Activated T-helper 2 cell treated with anti-CD3 and anti-CD28 coated beads, Interferon-gamma antibody, Interleukin-2, Interleukin-4, amounts not matched to agents 10 μg/mL and 5 μg/mL and 100 μg/mL, durations not matched to agents 14 hours and 24 hours and 36 hours (primary cell): ENCODE measurements at places on chromosomes 16 and 17.

GRCh38 chr16:3472878-3473595 is 22.3 kb downstream of the C16orf90 start:
- DNase-seq = no peak

- no peak for DNase-seq
Observed at GRCh38 chr17:82864713-82865248, 25.0 kb upstream of the ZNF750 start.

GRCh38 chr16:16042076-16042475 is 92.7 kb downstream of the ABCC1 start:
- no peak for DNase-seq

DNA sequence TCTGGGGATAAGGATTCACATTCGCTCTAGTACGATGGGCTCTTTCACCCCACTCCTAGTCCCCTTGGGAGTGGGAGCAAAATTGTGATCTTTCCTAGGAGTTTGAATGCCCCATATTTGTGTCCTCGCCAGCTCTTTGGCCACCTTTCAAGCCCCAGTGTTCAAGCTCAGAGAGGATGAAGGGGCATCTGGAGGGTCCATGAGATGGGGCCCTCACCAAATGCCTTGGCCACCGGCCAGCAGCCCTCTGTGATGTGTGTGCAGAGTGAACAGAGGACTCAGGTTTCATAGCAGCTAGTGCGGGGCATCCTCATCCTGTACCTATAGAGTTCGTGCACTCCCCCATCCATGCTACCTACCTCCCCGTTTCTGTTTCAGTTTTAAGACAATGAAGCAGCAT is 140.6 kb downstream of the RAB11FIP4 start:
- DNase-seq = no peak

- DNase-seq = no peak
Observed at GRCh38 chr16:83715217-83715920, 92.4 kb upstream of the HSBP1 start.

GRCh38 chr16:22206842-22207714 is 1.0 kb downstream of the EEF2K start:
- DNase-seq = no peak

DNA sequence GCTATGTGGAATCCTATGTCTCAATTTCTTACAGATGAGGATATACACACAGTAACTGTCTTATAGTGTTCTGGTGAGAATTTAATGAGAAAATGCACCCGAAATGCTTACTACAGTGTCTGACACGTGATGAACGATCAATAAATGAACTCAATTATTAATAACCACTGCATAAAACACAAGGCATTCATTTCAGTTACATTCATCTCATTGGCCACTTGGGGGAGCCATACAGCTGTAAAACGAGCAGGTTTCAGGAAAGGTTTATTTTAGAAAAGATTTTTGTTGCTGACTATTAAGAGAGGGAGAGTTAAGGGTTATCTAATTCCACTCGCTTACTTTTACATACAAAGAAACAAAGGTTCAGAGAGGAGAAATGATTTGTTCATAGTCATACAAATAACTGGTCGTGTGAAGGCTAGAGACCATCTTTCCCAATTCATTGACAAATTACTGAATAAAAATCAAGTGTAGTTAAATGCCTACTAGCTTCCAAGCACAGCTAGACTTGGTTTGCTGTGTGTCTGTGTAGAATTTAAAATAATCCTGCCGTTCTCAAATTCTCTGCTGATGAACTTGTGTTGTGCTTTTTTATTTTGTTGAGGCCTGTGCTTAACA is 160.1 kb downstream of the MAP2K4 start:
- DNase-seq = no peak

DNA sequence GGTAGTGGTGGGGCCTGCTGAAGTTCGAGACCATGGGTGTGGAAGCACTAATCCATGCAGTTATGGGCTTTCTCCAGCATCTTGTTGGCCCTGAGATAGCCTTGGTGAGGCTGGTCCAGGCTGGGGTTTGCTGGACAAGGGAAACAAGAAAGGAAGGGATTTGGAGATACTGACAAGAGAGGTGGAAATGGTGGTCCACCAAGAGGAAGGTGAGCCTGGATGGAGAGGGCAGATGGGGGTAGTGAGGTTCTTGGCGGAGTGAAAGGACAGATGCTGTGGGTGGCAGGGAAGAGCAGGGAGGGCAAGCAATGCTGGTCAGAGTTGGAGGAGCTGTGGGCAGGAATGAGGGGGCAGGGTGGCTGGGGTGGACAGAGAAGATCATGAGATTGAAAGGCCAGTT is 5.5 kb upstream of the SMPD3 start:
- DNase-seq = no peak

DNA sequence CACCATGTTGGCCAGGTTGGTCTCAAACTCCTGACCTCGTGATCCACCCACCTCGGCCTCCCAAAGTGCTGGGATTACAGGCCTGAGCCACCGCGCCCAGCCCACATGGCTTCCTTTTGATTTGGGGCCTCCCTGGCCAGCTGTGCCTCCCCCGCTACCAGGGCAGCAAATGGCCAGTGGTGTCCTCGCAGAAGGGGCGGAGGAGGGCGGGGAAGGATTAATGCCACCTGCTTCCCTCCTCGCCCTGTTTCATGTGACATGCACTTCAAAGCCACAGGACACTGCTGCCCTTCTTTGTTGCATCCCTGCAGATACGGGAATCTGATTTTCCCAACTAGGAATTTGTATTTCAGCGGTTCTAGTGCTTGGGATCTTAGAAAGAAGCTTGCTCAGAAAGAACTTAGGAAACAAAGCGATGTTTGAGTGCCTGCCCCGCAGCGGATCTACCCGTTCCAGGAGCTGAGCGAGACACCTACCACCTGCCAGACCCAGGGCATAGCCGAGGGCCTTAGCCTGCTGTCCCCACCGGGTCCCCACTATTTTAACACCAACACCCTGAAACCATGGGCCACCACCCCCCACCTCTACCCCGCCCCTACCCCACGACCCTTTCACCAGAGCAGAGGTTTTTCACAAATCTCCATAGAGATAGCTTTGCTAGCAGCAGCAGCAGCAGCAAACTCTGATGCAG is 37.7 kb upstream of the CCDC182 start:
- DNase-seq = no peak

- peak; percentile 76 for DNase-seq
Observed at GRCh38 chr16:31869511-31870201, 4.0 kb upstream of the ZNF267 start.

- DNase-seq = no peak
Observed at GRCh38 chr16:27324851-27325301, 11.1 kb downstream of the IL4R start.

GRCh38 chr17:76772842-76773525 is 35.1 kb downstream of the MFSD11 start:
- DNase-seq = peak; percentile 16

DNA sequence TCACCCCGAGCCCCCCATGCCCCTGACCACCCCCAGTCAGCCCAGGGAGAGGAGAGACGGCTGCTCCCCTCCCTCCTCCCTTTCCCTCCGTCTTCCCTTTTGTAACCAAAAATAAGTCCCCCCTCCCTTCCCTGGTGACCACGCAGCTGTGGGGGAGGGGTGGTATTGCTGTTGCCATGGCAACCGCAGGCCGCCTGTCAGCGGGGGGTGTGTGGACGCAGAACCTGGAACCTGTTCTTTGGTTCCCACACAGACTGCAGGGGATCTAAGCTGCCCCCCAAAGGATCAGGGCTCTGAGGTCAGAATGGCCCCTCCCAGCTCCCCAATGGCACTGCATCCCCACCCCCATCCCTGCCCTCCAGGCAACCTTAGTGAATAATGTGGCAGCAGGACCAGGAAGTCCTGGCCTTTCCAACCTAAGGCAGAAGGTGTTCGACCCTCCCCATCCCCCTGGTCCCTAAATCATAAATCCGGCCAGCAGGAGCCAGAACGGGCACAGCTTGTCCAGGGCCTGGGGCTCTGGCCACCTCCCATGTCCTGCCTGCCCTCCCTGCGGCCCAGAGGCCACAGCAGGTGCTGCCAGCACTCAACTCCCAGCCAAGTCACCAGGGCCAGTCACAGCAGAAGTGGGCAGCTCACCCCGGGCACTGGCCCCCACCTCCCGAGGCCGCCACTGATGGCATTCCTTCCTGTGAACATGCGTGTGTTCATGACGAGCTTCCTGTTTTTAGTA is 12.0 kb downstream of the CA4 start:
- no peak for DNase-seq

DNA sequence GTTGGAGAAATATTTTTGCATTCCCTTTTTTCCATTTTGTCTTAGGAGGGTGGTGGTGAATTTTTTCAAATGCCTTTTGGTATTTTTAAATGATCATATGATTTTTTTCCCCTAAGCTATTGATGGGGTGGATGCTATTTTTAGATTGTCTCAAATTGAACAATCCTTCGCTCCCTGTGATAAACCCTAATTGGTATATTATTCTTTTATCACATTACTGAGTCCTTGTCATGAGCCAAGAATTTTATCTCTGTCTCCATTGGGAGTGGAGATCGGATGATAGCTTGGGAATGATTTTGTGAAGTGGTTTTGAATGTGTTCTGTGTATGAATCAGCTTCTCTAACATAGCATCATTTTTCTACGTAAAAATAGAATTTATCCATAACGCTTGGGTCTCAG is 15.4 kb downstream of the NECAB2 start:
- DNase-seq = no peak

- no peak for DNase-seq
Observed at GRCh38 chr16:72723781-72724180, 324.1 kb downstream of the ZFHX3 start.

GRCh38 chr16:7057458-7057857 is 275.2 kb upstream of the RBFOX1 start:
- no peak for DNase-seq

DNA sequence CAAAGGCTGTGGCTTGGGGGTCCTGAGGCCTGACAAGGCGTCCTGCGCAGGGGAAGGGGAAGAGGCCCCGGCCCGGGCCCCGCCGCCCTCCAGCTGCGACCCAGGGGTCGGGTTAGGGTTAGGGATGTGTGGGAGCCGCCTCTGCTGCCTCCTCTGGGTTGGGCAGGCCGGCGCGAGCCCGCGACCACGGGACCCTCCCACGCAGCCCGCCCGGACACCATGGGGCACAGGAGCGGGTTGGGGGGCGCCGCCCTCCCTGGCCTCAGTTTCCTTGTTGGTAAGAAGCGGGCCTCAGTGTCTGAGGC is 386 bp downstream of the CIAO3 start:
- DNase-seq = no peak

DNA sequence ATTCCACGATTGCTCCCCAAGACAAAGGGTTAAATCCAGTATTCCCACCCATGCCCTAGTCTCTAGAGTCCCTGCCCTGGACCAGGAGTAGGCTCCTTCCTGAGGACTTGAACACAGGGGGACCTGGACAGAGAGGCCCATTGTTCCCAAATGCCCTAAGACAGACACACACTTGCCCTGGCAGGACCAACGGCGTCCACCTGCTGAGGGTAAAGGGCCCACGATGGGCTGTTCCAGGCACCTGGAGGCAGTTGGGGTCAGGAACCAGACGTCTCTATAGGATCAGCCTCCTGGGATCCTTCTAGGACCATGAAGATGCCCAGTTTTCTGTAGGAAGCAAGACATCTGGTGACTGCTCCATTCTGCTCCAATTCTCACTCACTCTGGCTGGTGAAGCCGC is 39.3 kb downstream of the TNFRSF13B start:
- DNase-seq = no peak

DNA sequence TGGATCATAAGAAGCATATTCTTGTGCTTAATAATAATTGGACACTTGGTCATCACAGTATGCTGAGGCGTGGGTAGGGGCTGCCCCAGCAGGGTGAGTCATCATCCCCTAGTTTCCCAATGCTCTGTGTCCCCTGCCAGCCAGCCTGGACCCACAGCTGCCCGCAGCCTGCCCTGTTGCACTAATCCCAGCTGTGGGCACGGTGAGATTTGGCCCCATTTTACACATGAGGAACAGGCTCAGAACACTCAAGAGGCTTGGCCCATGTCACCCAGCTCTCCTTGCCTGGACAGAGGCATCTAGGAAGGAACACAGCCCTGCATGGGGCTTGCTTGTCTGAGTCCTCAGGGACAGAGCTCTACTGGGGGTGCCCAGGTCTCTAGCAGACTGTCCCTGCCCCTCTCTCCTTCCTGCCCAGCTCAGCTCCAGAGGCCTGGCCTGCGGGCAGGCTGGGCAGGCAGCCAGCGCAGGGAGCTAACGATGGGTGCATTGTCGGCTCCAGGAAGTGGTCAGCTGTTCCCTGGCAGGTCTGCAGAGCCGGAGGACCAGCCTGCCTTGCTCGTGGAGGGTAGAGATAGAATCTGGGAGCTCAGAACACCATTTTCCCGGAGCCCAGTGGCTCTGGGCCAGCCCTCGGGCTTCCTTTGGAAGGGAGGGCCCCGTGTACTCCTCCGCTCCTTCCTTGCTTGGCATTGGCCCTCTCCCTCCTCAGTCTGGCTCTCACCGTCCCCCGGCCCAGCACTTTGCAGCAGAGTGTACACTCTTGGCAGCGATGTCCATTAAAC is 189.4 kb downstream of the RAB11FIP4 start:
- DNase-seq = no peak

- DNase-seq = peak; percentile 74
Observed at GRCh38 chr17:2058586-2059546, 4.0 kb downstream of the HIC1 start.

DNA sequence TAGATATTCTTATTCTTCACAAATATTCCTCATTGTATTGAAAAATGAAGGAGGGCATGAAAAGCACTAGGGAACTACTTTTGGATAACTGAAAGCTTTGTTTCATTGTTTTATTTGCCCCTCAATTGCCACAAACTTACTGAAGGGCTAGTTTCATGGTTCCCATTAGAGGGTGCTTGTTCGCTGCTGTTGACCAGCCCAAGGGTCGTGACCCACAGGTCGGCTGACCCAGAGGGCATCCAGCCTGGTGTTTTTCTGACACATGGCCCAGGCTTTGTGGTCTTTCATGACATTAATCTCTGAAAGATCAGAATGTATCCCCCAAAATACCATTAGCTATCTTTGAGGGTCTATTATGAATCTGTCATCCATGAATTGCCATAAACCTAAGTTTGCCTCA is 30.0 kb downstream of the DGKE start:
- no peak for DNase-seq

- DNase-seq = no peak
Observed at GRCh38 chr17:47708312-47708863, 14.4 kb downstream of the TBKBP1 start.

DNA sequence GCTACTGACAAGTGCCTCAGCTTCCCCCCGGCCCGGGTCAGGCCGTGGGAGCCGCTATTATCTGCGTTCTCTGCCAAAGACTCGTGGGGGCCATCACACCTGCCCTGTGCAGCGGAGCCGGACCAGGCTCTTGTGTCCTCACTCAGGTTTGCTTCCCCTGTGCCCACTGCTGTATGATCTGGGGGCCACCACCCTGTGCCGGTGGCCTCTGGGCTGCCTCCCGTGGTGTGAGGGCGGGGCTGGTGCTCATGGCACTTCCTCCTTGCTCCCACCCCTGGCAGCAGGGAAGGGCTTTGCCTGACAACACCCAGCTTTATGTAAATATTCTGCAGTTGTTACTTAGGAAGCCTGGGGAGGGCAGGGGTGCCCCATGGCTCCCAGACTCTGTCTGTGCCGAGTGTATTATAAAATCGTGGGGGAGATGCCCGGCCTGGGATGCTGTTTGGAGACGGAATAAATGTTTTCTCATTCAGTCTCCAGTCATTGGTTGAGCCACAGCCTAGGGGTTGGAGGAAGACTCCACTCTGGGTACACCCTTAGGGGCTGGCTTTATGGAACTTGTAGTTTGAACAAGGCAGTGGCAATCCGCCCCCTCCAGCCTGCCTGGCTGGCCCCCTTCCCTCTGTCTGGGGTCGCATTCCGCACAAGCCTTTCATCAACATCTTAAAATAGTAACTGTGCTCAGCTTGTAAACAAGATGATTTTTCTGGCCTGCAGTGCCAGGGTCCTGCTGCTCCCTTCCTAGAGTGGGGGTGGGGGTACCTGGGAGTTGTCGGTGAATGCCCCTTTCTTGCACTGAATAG is 4.1 kb downstream of the SYNGR2 start:
- DNase-seq = no peak
